ENCODE measurements at places on chromosomes 7 and 10.
A peak's percentile ranks its signal among the peaks of the same experiment; 100 is the strongest.

- DNase-seq, result no peak
Measured at GRCh38 chr10:130739757-130740145, 571.8 kb downstream of the TCERG1L start.

- DNase-seq, result no peak
Measured at GRCh38 chr7:128211626-128212025, 29.5 kb upstream of the LEP start.

DNA sequence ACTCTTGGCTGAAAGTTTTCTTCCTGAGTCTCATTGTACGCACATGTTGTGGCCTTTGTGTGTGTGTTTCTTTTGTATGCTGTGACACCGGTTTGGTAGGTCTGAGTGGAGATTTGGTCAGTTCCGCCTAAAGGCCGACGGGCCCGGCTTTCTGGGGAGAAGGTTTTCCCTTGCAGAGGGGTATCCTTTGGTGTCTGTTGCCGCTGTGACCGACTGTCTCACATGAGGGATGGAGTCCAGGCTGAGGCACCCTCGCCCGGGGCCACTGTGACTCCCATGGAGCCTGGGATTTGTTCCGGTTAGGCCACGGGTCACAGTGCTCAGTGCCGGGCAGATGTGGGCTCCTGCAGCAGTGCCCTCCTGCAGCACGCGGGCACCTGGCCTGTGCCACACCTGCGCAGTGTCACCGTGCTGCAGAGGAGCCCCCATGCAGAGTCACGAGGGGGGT, 19.4 kb downstream of the INPP5A start:
- DNase-seq, result no peak

GRCh38 chr10:74640134-74640921, 186.1 kb upstream of the KAT6B start:
- DNase-seq, result no peak

DNA sequence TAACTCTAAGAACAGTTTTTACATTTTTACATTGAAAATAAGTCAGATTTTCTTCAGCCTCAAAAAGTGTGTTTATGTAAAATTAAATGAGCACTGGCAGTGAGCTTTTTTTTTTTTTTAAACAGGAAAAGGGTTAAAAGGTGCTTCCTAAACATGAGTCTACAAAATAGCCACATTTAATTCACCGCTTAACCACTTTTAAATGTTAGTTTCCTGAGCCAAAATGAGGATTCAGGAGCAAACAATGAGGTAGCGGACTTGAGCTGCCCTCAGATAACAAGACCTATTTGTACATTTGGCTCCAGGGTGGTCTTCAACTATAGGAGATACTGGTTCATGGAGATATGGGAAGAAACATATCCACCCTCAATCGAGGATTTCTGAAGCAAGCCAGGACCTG, 22.8 kb downstream of the AKR1C3 start:
- peak; percentile 76 for DNase-seq
